ENCODE measurements at places on chromosomes 4 and X.

DNA sequence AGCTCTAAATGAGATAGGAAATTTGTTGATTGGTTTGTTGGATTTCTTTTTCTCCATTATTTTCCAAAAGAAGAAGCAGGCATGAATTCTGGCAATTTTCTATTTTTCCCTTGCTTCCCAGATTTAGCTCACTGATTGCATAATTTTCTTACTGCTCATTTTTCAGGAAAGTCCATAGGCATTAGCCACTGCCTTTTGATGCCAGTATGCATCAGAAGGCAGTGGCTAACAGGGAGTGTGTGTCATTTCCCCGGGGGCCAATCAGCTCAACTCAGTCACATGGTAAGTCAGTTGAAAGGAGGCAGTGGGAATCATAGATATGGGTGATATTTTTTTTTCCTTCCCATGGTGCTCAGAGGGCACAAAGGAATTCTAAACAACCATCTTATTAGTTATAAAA lies 156.7 kb downstream of the TRIML1 start:
- no peak for DNase-seq

DNA sequence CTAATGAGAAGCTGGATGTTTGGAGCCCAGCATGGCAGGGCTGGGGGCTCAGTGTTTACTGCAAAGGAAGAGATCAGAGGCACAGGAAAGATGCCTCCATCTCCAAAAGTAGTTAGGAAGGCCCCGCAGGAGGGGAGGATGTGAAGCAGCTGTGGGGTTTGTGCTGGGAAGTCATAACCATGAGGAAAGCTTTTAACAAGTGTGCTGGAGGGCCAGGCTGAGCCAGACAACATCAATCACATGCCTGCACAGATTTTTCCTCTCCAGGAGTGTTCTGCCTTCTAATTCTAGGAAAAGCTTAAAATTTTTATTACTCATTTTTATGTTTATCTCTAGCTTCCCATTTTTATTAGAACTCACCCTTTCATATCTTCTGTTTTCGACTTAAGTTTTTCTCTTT lies 65.4 kb downstream of the GPR82 start:
- no peak for DNase-seq

DNA sequence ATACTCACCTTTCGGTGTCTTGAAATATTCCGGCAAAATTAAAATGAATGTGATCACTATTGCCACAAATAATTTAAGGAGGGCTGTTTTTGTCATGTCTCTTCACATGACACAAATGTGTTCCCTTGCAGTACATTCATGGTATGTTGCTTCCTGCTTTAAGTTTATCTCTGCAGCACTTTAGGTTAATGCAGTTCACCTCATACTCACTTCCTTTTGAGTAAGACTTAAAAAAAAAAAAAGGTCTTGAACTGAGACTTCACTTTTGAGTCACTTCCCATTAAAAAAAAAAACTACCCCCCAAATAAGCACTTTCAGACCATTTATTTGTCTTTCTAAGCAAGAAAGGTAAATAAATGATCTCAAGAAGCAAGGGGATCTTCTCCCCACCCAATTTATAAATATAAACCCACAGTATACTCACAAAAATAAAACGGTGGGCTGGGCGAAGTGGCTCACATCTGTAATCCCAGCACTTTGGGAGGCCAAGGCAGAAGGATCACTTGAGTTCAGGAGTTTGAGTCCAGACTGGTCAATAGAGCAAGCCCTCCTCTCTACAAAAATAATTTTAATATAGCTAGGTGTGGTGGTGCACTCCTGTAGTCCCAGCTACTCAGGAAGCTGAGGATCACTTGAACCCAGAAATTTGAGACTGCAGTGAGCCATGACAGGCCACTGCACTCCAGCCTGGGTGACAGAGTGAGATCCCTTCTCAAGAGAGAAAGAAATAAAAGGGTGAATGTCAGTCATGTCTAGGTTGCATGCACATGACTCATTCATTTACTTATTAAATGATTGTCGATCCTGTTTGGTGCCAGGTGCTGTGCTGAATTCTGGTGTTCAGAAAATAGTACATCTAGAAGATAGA lies at the start of gene TMEM156:
TSS of gene TMEM156 (minus strand) at position 192 of the 868 bp plus-strand sequence. CDS start at position 96, 96 bp downstream.
- DNase-seq, result no peak

DNA sequence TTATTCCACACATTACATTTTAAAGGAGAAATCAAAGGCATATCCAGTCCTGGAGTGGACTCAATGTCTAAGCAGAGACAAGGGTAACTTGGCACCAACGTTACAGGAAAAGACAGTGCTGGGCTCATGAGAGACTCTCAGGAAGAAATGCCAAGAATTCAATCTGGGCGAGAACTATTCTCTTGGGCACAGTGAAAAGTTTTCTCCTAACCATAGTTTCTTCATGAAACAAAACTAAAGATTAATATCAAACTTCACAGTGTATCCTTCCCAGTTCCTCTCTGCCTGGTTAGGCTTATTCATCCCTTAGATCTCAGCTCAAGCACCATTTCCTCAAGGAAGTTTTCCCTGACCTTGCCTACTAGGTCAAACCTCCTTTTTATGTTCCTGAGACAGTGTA lies 109.4 kb upstream of the TLL1 start:
- DNase-seq, result no peak

GRCh38 chrX:139842326-139843185 lies 90.3 kb downstream of the ATP11C start:
- no peak for DNase-seq

DNA sequence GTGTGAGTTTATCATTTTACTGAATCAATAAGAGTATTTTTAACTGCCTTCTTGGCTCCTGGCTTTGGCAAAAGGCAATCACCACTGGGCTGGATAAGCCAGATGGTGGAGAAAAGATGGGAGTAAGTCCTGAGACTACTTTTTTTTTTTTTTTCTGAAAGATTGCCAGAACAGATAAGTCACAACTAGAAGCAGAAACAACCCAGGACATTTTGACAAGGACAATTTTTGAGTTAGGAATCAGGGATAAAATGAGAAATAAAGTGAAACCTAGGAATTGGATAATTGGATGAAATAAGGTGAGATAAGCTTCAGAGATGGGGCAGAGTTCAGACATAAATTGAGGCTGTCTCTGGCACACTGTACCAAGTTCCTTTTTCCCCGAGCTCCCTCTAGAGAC lies 471.0 kb downstream of the KLHL13 start:
- no peak for DNase-seq

- DNase-seq, result no peak
Observed at GRCh38 chr4:185529413-185529812, 5.9 kb downstream of the PDLIM3 start.
